AG20443 (cell line): ENCODE measurements at places on chromosomes 11 and 22.

DNA sequence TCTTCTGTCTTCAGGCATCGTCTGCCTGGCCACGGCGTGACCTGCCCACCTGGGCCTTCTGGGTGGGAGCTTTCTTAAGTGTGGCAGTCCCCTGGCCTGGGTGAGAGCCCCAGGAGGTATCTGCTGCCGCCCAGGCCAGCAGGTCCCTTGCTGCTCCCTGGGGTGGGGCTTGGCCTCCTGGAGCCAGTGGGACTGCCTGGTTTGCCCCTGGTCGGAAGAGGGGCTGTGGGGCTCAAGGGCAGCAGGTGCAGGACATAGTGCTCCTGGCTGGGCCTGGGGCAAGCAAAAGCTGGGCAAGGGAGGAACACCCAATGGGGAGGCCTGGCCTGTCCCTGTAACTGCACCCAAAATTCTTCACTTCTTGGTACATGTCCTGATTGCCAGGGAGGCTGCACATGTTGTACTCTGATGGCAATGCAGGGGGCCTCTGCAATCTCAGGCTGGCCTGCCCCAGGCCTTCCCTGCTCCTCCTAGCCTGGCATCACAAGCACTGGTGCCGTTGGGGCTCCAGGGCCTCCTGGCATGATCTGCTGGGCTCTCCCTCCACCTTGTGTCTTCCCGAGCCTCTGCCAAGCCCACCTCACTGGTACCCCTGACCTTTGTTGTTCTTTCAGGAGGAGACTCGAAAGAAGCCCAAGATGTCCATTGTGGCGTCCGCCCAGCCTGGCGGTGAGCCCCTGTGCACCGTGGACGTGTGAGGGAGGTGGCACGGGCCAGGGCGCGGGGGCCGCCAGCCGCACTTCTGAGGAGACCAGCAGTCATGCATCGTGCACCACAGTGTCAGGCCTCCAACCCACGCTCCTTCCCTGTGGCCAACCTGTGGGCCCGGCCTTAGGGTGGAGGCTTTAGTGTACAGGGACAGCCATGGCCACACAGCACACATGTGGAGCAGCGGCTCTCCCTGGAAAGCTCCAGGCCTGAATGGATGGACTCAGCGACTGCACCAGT, 6.2 kb upstream of the RANBP1 start:
- DNase-seq, result no peak

DNA sequence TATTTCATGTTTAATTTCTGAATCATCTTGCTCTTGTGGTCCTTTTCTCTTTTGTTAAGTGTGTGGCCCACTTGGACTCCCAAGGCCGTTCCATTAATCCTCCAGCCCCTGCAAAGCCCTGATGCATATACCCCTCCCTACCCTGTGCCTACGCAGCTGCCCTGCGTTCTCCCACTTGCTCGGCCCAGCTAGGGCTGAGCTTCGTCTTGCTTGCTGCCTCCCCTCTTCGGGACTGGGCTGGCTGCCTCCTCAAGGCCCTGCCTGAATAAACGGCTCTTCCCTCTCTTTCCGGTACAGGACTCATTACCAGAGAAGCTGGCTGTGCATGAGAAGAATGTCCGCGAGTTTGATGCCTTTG, 28.5 kb downstream of the ARHGAP1 start:
- DNase-seq, result no peak

GRCh38 chr11:131582021-131582525, 211.7 kb downstream of the NTM start:
- no peak for DNase-seq

DNA sequence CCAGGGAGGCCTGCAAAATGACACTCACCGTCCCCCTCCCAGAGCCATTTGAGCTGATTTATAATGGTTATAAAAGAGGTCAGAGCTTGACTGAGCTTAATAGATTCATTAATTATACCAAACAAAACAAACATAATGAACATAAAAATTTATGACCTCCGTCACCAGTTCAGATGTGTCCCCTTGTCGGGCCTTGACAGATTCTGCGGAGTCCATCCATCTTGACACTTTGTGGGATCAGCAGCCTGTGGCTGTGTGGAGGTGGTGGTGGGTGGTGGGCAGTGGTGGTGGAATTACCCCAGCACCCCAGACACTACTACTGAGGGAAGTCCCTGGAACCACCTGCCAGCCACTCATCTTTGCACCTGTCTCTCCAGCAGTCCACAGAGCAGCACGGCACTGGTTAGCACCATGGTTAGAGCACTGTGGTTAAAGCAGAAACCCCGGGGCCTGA, 83.5 kb downstream of the DSCAML1 start:
- no peak for DNase-seq

GRCh38 chr11:10438458-10438857, 16.6 kb upstream of the AMPD3 start:
- DNase-seq, result no peak

GRCh38 chr11:10072841-10073240, 221.2 kb downstream of the SBF2 start:
- DNase-seq, result no peak

DNA sequence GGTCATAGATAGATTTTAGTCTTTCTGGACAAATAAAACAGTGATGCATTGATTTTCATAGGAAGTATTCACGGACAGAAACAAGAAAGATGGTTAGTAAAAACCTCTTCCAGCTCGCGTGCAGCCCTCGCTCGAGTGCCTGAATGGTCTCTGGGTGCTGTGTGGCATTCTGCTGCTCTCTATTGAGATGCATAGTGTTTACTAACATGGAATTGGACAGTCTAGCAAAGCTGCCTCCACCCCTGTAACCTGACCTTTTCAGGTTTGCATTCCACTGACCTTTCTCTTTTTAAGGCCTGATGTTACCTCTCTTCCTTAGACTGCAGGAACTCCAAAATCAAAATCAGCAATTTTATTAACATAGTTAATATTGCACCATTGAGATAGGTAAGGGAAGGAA, 643.4 kb downstream of the JRKL start:
- DNase-seq, result no peak

- peak; percentile 92 for DNase-seq
These were observed 68.1 kb downstream of the CSTPP1 start for GRCh38 chr11:47004595-47005033.

- DNase-seq, result no peak
These were observed 367.4 kb upstream of the FAT3 start for GRCh38 chr11:91857179-91857578.

DNA sequence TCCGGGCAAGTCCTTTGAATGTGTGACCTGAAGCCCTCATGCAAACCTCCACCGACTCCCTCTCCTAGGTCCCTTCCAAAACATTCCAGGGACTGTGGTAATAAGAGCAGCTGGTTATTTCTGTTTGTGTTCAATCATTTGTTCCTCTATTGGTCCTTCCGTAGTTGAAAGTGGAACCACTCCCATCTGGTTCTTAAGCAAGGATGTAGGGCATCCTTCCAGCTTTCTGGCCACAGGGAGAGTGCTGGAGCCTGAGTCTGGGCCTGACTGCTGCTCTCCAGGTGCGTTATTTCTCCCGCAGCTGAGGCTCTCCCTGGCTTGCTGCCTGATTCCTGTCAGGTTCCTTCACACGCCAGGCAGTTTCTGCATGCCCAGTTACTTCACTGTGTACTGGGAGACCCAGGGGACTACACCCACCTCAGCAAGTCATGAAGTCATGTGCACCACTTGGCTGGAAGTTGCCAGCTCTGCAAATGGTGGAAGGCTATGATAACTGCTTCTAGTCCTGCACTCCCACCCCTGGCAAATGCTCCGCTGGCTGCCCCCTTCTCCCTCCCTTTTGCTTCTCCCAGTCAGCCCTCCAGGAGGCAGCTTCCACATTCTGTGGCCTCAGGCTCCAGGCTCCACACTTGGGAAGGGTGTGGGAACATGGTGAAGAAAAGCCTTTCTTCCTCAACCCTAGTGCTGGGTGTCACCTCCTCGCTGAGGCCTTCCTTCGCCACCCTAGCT, 4.0 kb upstream of the ALX4 start:
- peak; percentile 45 for DNase-seq
